ENCODE measurements at places on chromosomes 2 and 18.

GRCh38 chr18:3651266-3651665 is 201.3 kb downstream of the TGIF1 start:
- no peak for DNase-seq

DNA sequence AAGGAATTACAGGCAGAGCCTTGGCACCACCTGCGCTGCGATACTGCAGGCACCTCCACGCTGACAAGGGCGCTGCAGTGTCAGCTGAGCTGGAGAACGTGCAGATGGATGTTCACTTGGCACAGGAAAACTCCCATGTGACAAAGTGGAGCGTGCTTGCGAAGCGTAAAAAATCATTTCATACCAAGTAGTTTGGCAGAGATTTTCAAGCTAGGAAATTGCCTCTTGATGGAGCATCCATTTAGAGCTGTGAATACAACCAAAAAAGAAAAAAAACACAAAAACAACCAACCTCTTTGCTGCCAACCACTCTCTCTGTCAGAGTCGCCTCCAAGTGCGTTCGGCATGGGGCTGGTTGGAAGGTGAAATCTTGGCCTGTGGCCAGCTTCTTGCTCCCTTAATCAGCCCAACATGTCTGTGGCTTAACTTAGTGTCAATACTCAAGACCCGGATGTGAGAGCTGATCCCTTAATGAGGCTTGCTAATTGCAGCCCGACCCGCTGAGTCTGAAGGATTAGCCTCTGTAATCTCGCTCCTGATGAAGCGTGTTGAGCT is 38.1 kb downstream of the ACOXL start:
- DNase-seq = no peak

DNA sequence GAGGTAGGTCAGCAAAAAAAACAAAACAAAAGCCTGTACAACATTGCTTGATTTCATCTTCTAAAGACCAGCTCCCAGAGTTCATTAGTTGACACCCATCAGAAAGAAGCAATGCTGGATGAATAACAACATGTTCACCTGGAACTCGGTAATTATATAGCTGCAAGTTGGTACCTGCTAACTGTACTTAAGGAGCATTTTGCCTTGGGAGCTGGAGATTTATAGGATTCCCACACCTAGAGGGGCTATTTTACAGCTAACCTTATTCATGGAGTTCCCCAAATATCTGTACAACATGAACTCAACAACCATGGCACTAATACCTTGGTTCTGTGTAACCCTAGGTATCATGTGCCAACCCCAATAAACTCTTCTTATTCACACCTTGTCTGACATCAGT is 281.1 kb upstream of the NCKAP5 start:
- DNase-seq = no peak

GRCh38 chr2:103529798-103530502 is 768.1 kb downstream of the TMEM182 start:
- no peak for DNase-seq

- DNase-seq = peak; percentile 53
Observed at GRCh38 chr2:206790311-206790935, 25.0 kb downstream of the FASTKD2 start.

DNA sequence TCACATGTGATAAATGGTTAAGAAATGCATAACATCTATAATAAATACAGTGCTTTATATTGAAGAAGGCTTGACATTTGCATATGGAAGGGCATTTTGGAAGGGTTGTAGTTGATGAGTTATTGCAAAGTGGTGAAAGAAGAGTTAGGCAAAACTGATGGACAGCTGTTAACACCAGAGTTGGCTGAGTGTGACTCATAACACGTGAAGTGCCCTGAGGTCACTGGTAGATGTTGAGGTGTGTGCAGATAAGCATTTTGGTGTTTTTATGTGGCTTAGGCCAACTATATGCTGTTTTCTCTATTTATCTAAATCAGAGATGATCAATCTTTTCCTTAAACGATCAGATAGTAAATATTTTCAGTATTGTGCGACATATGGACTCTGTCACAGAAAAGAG is 154.3 kb upstream of the KCNH7 start:
- DNase-seq = no peak

DNA sequence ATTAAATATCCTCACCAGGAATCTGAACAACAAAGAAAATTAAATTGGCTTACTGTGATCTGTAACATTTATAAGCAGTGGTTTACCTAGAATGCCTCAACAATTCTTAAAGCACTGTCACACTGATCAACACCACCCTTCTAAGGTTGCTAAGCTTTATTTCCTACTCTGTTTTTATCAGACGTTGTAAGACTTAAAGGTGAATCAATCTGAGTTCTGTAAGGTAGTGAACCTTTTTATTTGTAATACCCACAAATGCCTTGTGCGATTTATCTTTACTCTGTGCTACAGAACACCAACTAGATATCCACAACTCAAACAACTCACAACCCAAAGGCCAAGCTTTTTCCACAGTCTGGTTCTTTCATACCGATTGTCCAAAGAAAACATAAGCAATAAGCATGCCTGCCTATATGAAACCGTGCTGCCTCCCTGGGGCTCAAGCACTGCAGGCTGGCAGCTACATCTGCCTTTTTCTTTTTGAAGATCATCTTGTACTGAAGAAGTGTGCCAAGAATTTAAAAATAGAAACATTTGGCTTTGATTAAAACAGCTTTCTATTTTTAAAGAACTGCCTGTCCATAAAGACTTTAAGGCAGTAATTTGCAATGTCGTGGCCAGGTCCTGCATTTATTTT is 490.7 kb downstream of the NUP35 start:
- no peak for DNase-seq

GRCh38 chr2:212610872-212611425 is 72.3 kb upstream of the ERBB4 start:
- DNase-seq = no peak

DNA sequence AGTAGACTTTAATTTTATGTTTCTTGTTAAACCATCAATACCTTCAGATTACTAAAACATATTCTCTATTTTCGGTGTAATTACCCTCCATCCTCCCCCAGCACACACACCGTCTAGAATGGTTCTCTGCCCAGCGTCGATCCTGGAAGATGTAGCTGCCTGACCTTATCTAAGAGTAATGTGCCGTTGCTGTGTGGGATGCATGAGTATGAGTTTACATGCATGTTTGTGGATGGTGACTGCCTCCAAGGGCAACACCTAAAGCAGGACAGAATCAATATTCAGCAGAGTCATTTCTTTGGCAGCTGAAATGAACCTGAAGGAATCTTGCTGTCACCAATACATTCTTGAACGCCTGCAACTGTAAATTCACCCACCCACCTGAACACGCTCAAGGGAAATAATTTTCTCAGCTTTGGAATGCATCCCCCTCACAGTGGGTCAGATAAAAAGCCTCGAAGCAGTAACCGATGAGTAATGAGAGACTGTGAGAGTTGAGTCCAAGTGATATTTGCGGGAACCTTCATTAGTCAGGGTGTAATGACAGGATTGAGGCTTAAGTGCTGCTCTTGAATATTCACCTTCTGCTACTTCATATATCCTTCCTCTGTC is 155.8 kb upstream of the RND3 start:
- no peak for DNase-seq

GRCh38 chr2:10926191-10926820 is 14.6 kb downstream of the KCNF1 start:
- no peak for DNase-seq

GRCh38 chr18:58756596-58757240 is 85.5 kb downstream of the MALT1 start:
- DNase-seq = no peak

GRCh38 chr2:118254116-118254515 is 165.8 kb downstream of the INSIG2 start:
- DNase-seq = no peak

- no peak for DNase-seq
Observed at GRCh38 chr2:98505311-98505808, 60.7 kb downstream of the INPP4A start.

DNA sequence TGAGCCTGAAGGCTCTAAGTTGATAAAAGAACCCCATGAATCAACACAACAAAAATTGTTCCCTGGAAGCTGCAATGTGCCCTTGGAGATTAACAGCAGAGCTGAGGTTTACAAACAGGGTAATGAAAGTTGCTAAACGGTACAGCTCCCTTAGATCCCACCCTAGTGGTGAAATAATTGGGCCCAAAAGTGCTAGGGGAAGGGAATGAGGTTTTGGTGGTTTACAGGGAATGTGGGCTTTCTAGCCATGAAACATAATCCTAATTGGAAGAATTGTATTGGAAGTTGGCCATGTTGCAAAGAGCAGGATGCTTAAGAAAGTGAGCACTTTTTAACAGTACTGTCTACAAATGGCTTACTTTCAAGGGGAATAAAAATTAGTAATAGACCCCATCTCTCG is 180.2 kb upstream of the SMIM21 start:
- DNase-seq = peak; percentile 7

DNA sequence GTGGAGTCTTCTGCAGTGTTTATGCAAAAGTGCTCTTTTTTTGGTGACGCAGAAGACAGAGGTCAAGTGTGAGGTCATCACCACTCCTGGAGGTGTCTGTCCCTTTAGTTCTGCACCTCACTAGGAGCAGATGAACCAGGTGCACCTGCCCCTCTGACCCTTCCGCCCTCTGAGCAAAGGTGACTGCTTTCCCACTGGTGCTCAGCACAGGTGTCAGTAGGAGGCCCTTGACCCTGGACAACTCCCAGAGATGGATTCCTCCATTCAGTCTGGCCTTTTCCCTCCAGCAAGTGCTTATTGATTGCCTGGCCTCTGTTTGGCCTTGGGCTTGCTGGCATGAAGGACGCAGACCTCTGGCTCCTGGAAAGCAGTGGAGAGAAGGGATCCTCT is 8.7 kb upstream of the SLC4A3 start:
- DNase-seq = no peak

GRCh38 chr18:3885209-3885792 is 435.3 kb downstream of the TGIF1 start:
- DNase-seq = peak; percentile 15

DNA sequence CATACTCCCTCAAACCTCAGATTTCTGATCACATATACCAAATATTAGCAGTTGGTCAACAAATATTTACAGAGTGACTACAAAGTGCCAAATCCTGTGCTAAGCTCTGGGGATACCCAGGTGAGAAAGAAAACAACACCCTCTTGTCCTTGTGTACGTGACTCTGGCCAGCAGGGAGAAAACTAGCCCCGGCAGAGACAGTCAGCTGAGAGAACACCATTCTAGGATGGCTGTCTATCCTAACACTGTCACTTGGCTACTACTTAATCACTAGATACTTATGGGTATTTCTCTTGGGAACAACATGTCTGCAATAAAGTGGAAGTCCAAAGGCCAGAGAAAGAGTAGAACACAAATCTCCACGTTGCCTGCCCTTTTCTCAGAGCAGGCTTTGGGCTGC is 57.9 kb upstream of the CD226 start:
- DNase-seq = no peak

GRCh38 chr18:10343778-10344177 is 110.7 kb upstream of the APCDD1 start:
- no peak for DNase-seq

DNA sequence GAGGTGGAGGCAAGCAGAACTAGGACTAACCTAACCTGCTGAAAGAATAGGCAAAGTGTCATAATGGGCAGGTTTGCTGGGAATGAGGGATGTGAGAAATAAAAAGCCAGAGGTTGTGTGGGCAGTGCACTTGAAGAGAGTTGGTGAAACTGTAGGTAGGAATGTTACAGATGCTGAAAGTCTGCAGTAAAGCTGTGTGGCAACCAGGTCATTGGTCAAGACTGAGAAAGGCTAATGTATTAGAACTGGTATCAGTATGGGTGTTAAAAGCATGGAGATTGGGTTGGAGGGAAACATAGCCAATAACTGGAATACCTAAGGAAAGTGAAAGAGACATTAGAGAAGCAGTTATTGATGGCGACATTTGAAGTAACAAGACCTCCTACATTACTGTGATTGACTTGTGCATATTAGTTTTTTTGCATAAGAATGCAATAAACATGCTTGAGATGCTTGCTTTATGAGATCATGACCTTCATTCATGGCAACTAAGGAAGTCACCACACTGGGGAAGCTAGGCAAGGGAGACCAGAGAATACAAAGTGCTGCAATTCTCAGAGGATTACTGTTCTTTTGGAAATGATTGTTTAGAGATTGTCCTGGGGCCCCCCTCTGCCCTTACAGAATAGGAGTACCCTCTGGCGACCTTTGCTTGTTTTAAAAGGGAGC is 11.8 kb downstream of the GULP1 start:
- DNase-seq = peak; percentile 92

DNA sequence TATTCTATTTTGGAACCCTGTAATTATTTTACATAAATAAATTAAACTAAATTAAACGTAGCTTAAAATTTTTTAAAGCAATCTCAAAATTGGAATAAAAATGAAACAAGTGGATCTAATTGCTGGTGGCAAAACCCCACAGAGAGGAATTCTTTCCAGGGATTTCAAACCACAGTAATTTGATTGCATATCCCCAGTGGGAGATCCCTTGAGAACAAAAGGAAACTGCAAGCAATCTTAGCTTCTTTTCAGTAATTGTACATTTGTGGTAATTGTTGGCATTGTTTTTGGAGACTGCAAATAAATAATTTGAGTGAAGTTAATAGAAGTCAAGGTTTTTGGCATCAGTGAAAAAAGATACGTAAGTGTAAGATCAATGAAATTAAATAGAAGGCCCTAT is 58.7 kb upstream of the MYCN start:
- no peak for DNase-seq

GRCh38 chr2:227728035-227728434 is at the start of gene SCYGR7:
Gene SCYGR7 (plus strand): TSS chr2:227728335. CDS start chr2:227728335, 0 bp downstream.
- DNase-seq = no peak

DNA sequence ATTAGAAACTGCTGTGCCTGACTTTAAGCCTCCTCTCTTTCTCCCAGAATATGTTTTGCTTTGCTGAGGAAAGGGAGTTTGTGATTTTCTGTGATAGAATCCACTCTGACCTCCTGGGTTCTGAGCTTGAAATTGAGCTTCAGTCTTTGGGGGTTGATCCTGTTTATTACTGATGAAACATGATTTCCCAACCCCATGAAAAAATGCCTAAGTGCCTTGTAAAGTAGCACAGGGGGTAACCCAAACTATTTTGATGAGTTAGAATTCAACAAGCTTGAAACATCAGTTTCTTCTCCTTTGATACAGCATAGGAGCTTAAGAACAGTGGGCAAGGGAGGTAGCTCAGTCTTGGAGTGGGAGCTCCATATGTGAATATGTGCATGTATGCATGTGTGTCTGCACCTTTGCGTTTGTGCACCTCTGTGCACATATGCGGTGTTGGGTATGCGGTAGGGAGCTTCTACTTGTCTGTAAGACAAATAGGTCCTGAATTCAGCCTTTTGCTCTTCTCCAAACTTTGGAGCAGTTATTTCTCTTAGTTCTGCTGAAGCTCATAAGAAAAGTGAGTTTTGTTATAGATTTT is 364.6 kb downstream of the OSR1 start:
- DNase-seq = peak; percentile 75

DNA sequence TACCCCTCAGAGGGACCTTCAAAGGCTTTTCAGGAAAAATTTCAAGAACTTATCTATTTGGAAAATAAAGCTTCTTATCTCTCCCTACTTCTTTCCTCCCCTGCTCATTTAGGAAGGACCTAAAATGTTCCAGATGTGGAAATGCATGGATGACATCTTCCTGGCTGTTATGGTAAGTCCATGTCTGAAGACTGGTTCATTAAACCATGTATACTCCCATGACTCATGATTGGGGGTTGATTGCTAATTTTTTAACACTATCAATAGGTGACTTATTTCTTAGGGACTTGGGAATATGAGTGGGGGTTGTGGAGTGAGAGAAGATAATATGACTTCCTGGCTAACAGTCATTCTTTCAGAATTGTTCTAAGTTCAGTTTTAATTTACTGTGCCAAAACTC is 104.0 kb upstream of the PARD3B start:
- DNase-seq = peak; percentile 4

Data from EH (cell line).